ENCODE measurements at places on chromosomes 7 and 10. TPM values are rescaled to one million over a fixed set of nuclear protein-coding genes. Genes with fewer than 3 reads are reported as not detected.

DNA sequence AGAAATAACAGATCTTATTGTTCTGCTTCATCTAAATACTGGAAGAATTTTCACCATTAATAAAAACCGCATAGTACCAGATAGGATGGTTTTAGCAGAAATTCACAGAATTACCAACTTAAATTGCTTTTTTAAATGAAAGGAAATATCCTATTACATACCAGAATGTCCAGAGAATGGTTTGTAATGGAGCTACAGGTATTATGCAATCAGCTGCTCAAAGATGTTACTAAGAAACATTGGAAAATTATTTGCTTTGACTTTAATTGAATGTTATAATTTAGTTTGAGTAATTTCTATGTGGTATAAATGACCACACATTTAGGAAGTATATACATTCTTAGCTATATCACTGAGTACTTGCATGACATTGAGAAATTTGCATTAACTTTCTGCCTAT is 338.3 kb downstream of the ETV1 start:
- no peaks in the 10 kb centered on the region for H3K27me3 ChIP-seq
- H3K36me3 ChIP-seq, result no peaks in the 10 kb centered on the region
- no peaks in the 10 kb centered on the region for H3K4me1 ChIP-seq
- DNase-seq, result no peak

MYH16 gene
- not detected for total RNA-seq

DNA sequence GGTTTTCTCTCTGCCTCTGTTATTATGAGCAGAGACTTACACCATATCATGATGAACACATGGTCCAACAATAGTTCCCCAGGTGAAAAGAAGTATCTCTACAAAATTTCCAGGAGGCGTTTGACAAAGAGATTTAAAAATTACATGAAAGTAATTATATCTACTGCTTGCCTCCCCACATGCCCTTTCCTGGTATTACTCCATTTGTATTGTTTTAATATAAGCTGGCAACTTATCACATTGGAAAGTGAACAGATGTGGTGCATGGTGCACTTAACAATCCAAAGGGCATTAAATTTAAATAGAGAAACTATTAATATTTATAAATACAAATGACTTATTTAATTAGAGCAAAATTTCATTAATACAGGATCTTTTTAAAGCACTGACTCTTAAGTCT is 638.2 kb downstream of the ANKRD7 start:
- no peaks in the 10 kb centered on the region for H3K36me3 ChIP-seq
- no peaks in the 10 kb centered on the region for H3K4me1 ChIP-seq

- no peaks in the 10 kb centered on the region for H3K36me3 ChIP-seq
- no peaks in the 10 kb centered on the region for H3K27me3 ChIP-seq
- DNase-seq, result no peak
- H3K4me3 ChIP-seq, result no peak overlapping the region
- no peaks in the 10 kb centered on the region for H3K4me1 ChIP-seq
Observed at GRCh38 chr10:50420196-50420595, 168.9 kb upstream of the ASAH2 start.

- no peak overlapping the region for H3K27ac ChIP-seq
- no peaks in the 10 kb centered on the region for H3K27me3 ChIP-seq
- H3K4me3 ChIP-seq, result no peak overlapping the region
- H3K36me3 ChIP-seq, result no peaks in the 10 kb centered on the region
Observed at GRCh38 chr10:131654471-131655087, 246.2 kb upstream of the PPP2R2D start.

GRCh38 chr10:60258429-60258797 is 131.3 kb downstream of the ANK3 start:
- H3K4me1 ChIP-seq, result peaks cover 26% of the 10 kb centered on the region
- H3K4me3 ChIP-seq, result peak overlapping the region; percentile 2
- peak overlapping the region; percentile 81 for H3K27ac ChIP-seq
- no peak for DNase-seq
- no peaks in the 10 kb centered on the region for H3K27me3 ChIP-seq

GRCh38 chr7:17146621-17147020 is 151.8 kb upstream of the AHR start:
- peaks cover 5% of the 10 kb centered on the region for H3K4me1 ChIP-seq
- DNase-seq, result no peak
- no peaks in the 10 kb centered on the region for H3K36me3 ChIP-seq
- no peak overlapping the region for H3K4me3 ChIP-seq

PDE1C gene
- 0.29 TPM for total RNA-seq

DNA sequence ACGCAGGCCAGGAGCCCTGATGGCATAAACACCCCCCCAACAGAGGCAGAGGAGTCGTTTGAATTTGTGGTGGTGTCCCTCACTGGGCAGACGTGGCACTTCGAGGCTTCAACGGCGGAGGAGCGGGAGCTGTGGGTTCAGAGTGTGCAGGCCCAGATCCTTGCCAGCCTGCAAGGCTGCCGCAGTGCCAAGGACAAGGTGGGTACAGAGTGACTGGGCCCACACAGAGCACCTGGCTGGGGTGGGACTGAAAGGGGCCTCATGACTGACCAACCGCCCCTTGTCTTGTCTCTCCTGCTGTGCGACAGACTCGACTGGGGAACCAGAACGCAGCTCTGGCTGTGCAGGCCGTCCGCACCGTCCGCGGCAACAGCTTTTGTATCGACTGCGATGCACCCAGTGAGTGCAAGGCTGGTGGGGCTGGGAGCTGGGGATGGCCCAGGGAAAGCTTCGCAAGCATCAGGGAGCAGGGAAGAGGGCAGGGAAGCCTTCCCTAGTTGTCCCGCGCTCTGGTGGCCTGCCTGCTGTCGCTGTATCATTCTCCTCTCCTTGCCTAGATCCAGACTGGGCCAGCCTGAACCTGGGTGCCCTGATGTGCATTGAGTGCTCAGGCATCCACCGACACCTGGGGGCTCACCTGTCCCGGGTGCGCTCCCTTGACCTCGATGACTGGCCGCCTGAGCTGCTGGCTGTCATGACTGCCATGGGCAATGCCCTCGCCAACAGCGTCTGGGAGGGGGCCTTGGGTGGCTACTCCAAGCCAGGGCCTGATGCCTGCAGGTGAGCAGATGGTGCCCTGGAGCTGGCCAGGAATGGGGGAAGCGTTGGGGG is 25.4 kb downstream of the GBX1 start:
- H3K27me3 ChIP-seq, result no peaks in the 10 kb centered on the region
- DNase-seq, result peak; percentile 48
- H3K36me3 ChIP-seq, result peaks cover 28% of the 10 kb centered on the region
- H3K27ac ChIP-seq, result no peak overlapping the region
- no peaks in the 10 kb centered on the region for H3K4me1 ChIP-seq

All from endodermal cell (in vitro differentiated cells).